ENCODE measurements at places on chromosomes 16 and 17. TPM values are rescaled to one million over a fixed set of nuclear protein-coding genes. Genes with fewer than 3 reads are reported as not detected.

- DNase-seq: no peak
Measured at GRCh38 chr17:38535886-38536285, 69.9 kb downstream of the SRCIN1 start.

DNA sequence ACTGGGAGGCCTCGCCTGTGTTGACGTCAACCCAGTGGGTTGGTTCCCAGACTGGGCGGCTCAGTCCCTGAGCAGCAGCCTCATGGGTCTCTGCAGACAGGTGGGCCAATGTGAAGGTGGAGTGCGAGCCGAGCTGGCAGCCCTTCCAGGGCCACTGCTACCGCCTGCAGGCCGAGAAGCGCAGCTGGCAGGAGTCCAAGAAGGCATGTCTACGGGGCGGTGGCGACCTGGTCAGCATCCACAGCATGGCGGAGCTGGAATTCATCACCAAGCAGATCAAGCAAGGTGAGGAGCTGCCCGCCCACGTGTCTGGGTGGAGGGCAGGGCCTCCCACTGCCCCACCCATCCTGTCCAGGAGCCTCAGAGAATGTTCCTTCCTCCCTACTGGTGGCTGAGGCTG, 44.1 kb downstream of the MRC2 start:
- peak; percentile 58 for DNase-seq

- DNase-seq: no peak
Measured at GRCh38 chr16:8966817-8967131, 3.1 kb upstream of the USP7 start.

DNA sequence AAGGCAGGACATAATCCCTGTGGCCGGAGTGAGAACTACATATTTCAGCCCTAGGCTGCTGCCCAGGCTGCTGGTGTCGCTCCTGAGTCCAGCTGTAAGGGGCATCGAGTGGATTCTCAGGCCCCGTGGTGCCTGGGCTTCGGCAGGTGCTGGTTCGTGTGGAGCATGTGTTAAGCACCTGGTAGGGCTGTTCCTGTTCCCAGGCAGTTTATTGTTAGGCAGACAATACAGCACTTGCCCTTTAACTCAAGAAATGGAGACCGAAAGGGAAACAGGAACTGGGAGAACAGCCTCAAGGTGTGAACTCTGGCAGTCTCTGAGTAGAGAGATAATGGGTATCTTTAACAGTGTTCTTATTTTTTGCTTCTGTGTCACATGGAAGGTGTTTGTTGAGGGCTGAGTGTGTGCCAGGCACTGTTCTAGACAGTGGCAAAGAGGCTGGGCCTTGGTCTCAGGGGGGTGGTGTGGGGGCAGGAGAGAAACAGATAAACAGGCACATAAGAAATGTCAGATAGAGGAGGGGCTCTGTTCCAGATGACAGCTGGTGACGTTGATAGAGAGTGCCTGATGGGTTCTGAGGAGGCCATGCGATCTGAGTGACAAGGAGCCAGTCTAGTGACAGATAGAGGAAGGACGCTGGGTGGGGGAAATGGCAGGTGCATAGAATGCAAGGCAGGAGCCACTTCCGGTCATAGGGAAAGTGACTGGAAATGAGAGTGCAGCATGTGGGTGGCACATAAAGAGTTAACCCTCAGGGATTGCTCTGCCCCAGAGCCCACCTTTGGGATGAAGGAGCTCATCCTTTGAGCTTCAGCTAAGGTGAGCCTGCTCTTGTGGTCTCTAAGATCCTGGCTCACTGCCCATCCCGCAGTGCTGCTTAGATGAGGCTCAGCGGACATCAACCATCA, 33.8 kb downstream of the EPN2 start:
- DNase-seq: no peak

GRCh38 chr17:63571632-63572310, 21.5 kb downstream of the DCAF7 start:
- DNase-seq: no peak

DNA sequence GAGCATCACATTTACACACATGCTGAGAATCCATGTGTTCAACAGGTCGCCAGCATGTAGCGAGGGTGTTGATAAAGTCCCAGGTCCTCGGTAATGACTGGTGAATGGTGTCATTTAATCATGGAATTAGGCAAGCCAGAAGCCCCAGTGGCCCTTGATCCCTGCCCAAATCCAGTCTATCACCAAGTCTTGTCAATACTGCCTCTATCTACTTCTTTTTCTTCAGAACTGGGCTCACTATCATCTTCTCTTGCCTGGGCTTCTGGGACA, 31.3 kb upstream of the MED13 start:
- no peak for DNase-seq

- DNase-seq: no peak
Measured at GRCh38 chr16:8858994-8859912, 9.6 kb downstream of the CARHSP1 start.

- no peak for DNase-seq
Measured at GRCh38 chr16:22814711-22815105, 746 bp downstream of the HS3ST2 start.

GRCh38 chr17:35932586-35932985, 2.0 kb upstream of the RDM1 start:
- DNase-seq: no peak

- DNase-seq: no peak
Measured at GRCh38 chr16:85199069-85199725, 86.9 kb upstream of the CIBAR2 start.

GRCh38 chr16:11635679-11636171, 32.5 kb upstream of the SNN start:
- DNase-seq: no peak

DNA sequence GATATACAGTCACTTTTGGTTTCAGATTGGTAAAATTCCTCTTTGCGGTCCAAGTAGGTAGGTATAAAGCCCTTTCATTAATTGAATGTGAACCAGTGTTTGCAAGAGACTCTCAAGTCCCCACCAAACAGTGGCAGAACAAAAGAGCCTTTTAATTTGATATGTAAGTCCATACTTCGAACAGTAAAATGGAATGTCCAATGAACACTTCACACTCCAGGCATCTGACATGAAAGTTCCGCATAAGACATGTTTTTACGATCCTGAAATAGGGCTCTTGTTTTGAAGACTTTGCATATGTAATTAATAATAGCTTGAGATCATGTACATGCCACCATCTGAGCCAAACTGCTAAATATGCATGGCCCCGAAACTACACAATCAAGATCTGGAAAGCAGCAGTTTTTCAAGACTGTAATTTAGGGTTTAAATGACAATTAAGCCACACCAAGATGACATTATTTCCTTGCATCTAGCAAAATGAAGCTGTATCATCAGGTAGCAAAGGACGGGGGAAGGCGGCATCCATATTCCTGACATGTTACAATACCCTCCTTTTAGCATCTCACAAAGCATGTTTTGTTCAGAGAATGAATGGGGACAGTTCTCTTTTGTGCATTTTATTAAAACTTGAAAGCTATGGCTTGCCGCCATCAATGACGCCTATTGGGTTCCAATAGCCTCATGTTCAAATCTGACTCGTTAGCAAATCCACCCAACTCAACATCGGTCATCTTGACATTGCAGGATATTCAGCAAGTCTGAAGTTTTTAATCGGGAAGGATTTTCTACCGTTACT, 39.4 kb downstream of the LITAF start:
- DNase-seq: no peak

DNA sequence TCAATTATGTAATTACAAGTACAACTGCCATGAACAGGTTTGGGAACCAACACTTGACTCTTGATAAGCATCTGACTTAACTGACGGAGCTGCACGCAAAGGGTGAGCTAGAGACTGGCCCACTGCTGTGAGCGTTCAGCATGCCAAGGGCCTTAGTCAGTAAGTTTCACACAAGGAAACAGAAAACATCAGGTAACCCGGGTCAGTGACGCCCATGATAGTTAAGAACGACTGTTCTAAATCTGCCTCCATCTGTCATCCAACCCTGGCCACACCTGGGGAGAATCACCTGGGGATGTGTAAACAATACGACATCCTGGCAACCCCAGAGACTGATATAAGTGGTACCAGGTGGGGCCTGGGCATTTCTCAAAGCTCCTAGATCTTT, 12.3 kb downstream of the SMIM5 start:
- DNase-seq: peak; percentile 91

DNA sequence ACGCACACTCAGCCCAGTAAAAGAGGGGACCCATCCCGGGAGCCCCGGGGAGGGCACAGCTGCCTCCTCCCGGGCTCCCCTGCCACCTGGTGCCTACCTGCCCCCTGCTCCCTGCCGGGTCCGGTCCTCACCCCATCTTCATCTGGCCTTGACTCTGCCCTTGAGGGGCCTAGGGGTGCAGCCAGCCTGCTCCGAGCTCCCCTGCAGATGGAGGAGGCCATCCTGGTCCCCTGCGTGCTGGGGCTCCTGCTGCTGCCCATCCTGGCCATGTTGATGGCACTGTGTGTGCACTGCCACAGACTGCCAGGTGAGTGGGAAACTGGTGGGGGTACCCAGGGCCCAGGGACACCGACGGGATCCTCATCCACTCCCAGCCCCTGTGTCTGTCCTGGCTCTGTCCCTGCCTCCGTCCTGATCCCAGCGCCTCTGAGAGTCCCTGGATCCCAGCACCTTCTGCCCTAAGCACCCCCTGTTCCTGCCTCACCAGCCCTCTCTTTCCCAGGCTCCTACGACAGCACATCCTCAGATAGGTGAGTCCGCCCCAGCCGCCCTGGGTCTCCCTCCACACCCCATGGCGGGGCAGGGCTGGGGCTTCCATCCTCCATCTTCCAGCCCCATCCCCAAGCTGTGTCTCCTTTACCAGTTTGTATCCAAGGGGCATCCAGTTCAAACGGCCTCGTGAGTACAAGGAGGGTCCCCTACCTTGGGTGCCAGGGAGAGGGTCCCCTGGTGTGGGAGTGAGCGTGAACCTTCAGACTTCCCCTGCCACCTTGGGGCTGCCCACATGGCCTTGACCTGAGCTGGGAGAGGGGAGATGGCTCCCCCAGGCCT, 574 bp downstream of the LAT start:
- no peak for DNase-seq

DNA sequence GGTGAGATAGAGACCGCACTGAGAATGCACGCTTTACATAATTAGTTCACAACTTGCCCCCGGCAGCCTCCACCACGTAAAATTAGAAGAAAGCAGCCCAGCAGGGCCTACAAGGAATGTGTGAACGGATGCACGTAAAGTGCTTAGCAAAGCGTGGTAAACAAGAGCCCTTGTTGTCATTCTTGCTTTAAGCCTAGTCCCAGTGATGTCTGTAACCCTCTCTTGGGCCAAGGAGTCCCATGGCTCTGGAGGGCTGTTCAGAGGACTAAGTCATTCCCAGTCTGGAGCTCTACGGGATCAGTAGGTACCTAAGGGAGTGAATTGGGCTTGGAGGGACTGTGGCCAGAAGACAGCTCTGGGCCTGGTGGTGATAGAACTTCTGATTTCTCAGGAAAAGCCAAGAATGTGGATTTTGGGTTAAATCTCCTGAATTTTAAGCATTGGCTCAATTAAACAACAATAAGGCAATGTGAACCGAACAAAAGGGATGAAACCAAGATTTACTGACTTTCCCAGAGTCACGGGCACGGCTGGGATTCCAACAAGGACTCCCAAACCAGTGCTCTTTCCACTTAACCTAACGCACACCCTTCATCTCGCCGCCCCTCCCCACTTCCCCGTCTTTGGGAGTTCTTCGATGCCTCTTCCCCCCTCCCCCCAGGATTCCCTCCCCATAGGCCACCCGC, 775 bp upstream of the CHP2 start:
- DNase-seq: no peak

- DNase-seq: no peak
Measured at GRCh38 chr17:58280480-58281217, at the start of gene MPO. MPO (minus strand) TSS chr17:58280935; CDS start chr17:58280758, 177 bp downstream.

DNA sequence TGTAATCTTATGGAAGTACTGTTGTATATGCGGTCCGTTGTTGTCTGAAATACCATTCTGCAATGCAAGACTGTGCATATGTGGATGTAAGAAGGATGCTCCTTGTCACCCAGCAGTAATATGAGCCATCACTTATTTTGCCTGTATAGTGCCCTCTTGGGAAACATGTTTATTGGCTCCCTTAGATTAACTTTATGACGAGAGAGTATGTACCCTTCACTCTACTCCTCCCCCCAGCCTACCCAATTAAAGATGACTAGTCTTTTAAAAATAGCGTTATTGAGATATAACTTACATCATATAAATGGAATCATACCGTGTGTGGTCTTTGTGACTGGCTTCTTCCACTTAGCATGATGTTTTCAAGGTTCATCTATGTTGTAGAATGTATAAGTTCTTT, 33.6 kb downstream of the FTO start:
- no peak for DNase-seq

- DNase-seq: no peak
Measured at GRCh38 chr17:31274252-31274651, 22.8 kb downstream of the OMG start.

DNA sequence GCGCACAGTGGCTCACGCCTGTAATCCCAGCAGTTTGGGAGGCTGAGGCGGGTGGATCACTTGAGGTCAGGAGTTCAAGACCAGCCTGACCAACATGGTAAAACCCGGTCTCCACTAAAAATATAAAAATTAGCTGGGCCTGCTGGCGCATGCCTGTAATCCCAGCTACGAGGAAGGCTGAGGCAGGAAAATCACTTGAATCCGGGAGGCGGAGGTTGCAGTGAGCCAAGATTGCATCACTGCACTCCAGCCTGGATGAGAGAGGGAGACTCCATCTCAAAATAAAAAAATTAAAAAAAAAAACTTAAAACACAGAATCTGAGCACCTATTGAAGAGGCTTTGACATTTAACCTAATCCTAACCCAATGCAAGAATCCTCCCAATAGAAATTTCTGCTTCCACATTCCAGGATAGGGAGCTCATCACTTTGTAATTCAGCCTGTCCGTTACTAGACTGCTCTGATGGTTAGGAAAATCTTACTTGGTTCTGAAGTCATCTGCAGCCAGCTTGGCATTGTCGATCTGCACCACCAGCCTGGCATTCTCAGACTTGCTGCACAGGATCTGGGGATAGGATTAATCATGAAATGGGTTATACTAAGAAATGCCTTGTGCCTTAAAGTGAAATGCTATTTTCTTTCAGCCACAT, 2.1 kb downstream of the KRT33B start:
- no peak for DNase-seq

CARD14 gene
- total RNA-seq: 5.9 TPM

KCNJ2 gene
- not detected for total RNA-seq

CPSF4L gene
- total RNA-seq: not detected
